Prostate gland (tissue), 2 donors: ENCODE measurements at places on chromosomes 3 and 15. TPM values are rescaled to one million over a fixed set of nuclear protein-coding genes. Genes with fewer than 3 reads are reported as not detected.

- H3K27me3 ChIP-seq = no peaks in the 10 kb centered on the region
- no peak overlapping the region for H3K4me3 ChIP-seq
- no peaks in the 10 kb centered on the region for H3K4me1 ChIP-seq
- DNase-seq = no peak
- H3K27ac ChIP-seq = no peak overlapping the region
Measured at GRCh38 chr3:42439261-42440115, 29.1 kb upstream of the LYZL4 start.

- H3K4me1 ChIP-seq = no peaks in the 10 kb centered on the region
- H3K36me3 ChIP-seq = no peaks in the 10 kb centered on the region
- H3K27ac ChIP-seq = no peak overlapping the region
- no peak for DNase-seq
- H3K4me3 ChIP-seq = no peak overlapping the region
Measured at GRCh38 chr3:94520364-94520763, 457.5 kb downstream of the NSUN3 start.

DNA sequence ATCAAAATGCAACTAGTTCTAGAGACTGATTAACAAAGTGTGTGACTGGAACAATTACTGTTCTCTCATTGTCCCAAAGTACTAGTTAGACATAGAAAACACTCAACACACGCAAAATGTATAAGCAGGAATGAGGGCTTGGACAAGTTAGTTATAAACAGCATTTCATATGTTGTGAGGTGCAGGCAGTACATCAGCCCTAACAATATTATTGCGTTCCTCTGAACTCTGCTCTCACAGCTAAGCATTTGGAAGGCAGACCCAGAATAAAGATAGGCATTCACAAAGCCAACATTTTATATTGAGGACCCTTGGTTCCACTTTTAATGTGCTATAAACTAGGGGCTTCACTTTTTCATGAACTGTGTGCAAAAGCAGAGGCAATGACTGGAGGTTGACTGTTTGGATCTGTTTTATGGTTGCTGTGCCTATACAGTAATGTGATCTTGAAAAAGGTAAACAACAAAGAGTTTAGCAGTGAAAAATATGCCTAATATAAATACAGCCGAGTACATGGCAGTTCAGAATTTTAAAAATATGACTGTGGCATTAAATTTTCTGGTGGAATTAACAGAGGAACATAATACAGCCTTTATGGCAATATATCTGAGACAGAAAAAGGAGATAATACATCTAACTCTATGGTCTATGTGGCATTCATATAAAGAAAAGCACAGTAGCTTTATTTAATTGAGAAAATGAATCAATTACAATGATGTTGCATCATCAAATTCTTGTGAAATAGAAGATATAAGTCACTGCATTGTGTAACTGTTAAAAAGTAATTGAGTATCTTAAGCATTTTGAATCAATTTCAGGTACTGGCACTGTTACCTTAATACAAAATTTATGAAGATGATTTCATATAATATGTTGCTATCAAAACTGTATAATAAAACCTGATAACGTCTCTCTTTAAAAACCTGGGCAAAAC lies 80.0 kb upstream of the SKOR1 start:
- H3K4me1 ChIP-seq = no peaks in the 10 kb centered on the region
- no peaks in the 10 kb centered on the region for H3K27me3 ChIP-seq
- H3K4me3 ChIP-seq = no peak overlapping the region
- H3K36me3 ChIP-seq = no peaks in the 10 kb centered on the region

DNA sequence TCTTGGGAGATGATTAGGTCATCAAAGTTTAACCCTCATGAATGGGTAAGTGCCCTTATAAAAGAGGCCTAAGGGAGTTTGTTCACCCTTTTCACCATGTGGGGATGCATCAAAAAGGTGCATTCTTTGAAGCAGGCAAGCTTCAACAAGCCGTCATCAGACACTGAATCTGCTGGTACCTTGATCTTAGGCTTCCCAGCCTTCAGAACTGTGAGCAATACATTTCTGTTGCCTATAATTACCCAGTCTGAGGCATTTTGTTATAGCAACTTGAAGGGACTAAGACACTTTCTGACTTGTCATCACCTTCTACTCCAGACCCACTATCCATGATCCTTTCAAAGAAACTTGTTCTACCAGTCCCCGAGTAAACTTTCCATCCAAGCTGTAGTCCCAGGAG lies 44.6 kb upstream of the LRRC58 start:
- H3K27ac ChIP-seq = no peak overlapping the region
- no peak for DNase-seq
- H3K27me3 ChIP-seq = no peaks in the 10 kb centered on the region
- H3K4me1 ChIP-seq = no peaks in the 10 kb centered on the region
- H3K36me3 ChIP-seq = no peaks in the 10 kb centered on the region
- no peak overlapping the region for H3K4me3 ChIP-seq

DNA sequence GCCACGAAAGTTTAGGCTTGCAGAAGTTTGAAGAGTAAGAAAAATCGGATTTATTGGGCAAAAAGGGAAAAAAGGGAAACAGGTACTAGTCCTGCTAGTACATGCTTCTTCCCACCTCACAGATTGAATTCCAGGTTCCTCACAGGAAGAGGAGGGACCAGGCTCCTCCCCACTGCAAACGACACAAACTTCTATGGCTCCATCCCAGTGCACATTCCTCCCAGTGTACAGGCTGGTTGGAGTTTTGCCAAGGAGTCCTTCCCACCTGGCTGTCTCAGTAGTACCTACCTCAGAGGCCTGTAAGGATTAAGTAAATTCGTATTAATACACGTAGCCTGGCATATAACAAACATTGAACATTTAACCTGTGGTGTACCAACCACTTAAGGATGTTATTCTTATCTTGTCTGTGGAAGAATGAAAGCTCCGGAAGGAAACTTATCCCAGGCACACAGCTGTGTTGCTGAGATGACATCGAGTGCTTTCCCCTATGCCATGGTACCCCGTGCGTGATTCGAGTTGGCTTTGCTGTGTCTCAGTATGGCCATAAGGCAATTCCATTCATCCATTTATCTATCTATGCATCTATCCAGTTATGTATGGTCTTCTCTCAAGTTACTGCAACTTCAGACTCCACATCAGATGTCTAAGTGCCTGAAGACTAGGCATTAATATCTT lies 294.3 kb downstream of the LRTM1 start:
- no peaks in the 10 kb centered on the region for H3K27me3 ChIP-seq
- no peak overlapping the region for H3K4me3 ChIP-seq
- no peaks in the 10 kb centered on the region for H3K4me1 ChIP-seq
- DNase-seq = no peak
- no peak overlapping the region for H3K27ac ChIP-seq

DNA sequence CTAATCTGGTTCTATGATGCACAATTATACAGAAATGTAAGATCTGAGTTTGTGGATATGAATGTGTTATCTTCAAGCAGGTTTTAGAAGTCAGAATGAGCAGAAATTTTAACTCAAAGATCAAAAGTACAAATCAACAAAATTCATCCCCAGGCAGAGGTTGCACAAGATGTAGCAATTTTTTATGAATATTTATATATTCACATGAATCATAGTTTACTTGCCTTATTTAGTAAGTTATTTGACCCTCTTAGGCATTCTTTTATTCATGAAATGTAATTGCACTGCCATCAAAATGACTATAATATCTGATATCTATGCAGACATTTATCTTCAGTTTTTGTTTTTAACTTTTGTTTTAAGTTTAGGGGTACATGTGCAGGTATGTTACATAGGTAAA lies 103.1 kb upstream of the DAZL start:
- DNase-seq = no peak
- H3K27ac ChIP-seq = no peak overlapping the region
- H3K27me3 ChIP-seq = no peaks in the 10 kb centered on the region
- no peak overlapping the region for H3K4me3 ChIP-seq

DNA sequence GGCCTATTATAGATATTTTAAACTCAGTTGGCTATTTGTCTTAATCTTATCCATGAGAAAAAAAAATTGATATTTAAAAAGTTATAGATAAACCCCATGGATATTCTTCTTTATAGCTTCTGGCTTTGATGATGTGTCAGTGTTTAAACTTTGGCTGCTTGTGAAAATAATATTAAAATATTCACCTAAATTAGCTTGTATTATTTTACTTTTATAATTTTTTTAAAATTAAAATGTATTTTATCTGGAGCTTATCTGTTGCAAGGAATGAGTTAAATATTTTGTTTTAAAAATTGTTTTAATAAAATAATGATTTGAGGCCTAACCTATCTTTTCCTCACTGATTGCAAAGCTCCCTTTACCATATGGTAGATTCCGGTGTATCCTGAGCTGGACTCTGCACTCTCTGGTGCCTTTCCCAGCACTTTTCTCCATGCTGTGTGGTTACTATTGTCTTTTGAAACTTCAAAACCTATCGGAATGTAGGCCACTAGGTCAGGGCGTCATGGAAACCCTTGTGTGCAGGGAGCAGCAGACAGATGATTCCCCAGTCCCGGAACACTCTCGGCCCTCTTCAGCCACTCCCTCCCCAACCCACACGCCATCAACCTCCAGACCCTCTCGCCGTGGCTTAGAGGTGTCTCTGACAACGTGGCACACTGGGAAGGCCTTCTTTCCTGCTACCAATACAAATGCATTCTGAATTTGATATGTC lies 252.3 kb upstream of the ATP10A start:
- H3K4me1 ChIP-seq = peaks cover 5% of the 10 kb centered on the region
- H3K4me3 ChIP-seq = no peak overlapping the region
- no peaks in the 10 kb centered on the region for H3K27me3 ChIP-seq
- H3K36me3 ChIP-seq = no peaks in the 10 kb centered on the region
- DNase-seq = no peak
- no peak overlapping the region for H3K27ac ChIP-seq

DNA sequence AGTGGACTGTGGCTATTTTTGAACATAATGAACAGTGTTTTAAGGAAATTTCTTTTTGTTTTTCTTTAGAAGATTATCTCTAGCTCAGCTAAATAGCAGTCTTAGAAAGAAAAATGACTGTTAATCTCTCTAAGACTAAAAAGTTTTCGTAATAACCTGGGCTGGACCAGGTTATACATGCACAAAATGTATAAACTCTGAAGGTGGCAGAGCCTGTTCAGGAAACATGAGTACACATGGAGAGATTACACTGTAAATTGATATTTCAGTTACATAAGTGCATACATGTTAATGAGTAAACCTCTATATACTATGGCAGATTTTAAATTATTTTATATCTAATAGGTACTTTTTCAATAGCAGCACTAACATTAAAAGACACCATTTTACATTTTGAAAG lies 258.2 kb upstream of the CFAP20DC start:
- DNase-seq = no peak
- no peak overlapping the region for H3K27ac ChIP-seq
- H3K27me3 ChIP-seq = no peaks in the 10 kb centered on the region
- H3K4me3 ChIP-seq = no peak overlapping the region
- H3K36me3 ChIP-seq = no peaks in the 10 kb centered on the region

DNA sequence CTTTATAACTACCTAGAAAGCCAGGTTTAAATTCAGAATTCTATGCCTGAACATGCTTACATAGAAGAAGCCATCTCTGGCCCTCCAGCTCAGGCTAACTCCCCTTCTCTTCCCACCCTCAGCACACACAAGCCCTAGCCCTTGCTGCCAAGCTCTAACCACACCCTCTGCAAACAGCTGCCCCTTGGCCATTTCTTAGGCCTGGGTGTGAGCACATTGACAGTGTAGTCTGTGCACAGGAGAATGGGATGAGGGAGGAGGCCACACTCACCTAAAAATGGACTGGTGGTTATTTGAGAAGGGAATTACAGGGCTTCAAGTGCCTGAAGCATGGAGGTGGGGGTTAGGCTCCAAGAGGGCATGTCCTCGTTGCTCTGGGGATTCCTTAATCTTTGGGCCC lies 42.3 kb upstream of the SLC25A36 start:
- H3K4me3 ChIP-seq = no peak overlapping the region
- H3K27me3 ChIP-seq = no peaks in the 10 kb centered on the region
- H3K27ac ChIP-seq = no peak overlapping the region
- no peak for DNase-seq
- H3K36me3 ChIP-seq = no peaks in the 10 kb centered on the region

- peak overlapping the region; percentile 4 for H3K4me3 ChIP-seq
- DNase-seq = peak; percentile 67
- H3K4me1 ChIP-seq = peaks cover 20% of the 10 kb centered on the region
- no peaks in the 10 kb centered on the region for H3K36me3 ChIP-seq
- peak overlapping the region; percentile 99 for H3K27ac ChIP-seq
Measured at GRCh38 chr15:90103701-90104329, 1.5 kb upstream of the IDH2 start.

IGDCC3 gene
- total RNA-seq = 0.05 TPM

TRPM1 gene
- total RNA-seq = 5.5 TPM

EBLN2 gene
- 0.82 TPM for total RNA-seq

UBA7 gene
- 96.9 TPM for total RNA-seq

STRA6 gene
- 0.77 TPM for total RNA-seq

EFHB gene
- total RNA-seq = 0.96 TPM
